ENCODE measurements at places on chromosomes 16 and 17. TPM values are rescaled to one million over a fixed set of nuclear protein-coding genes. Genes with fewer than 3 reads are reported as not detected.

PRR35 gene
- total RNA-seq, result not detected

SP2 gene
- total RNA-seq, result 0.98 TPM

MSLN gene
- 0.10 TPM for total RNA-seq

ATMIN gene
- total RNA-seq, result 33.5 TPM

NAGPA gene
- 11.8 TPM for total RNA-seq

KRT15 gene
- 3.4 TPM for total RNA-seq

PRR29 gene
- total RNA-seq, result not detected

CHP2 gene
- not detected for total RNA-seq

FOXN1 gene
- not detected for total RNA-seq
